Upper lobe of left lung (tissue), 6 donors: ENCODE measurements at places on chromosomes 6 and 20. TPM values are rescaled to one million over a fixed set of nuclear protein-coding genes. Genes with fewer than 3 reads are reported as not detected.

DNA sequence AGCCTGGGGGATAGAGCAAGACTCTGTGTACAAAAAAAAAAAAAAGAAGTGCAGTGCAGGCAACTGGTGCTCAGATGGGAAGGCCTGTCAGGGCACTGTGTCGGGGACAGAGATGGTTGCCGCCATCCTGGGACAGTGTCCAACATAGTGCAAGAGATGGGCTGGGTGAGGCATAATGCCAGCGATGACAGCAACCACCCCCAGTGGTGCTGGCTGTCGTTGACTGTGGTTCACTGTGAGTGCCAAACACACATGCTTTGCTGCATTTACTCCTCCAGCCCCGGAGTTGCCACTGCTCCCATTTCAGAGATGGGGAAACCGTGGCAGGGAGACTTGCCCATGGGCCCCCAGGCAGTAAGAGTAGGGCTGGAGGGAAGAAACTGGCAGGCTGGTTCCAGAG lies 5.2 kb upstream of the C20orf203 start:
- no peak overlapping the region for H3K4me3 ChIP-seq
- no peaks in the 10 kb centered on the region for H3K36me3 ChIP-seq
- H3K27ac ChIP-seq, result no peak overlapping the region
- H3K4me1 ChIP-seq, result peaks cover 6% of the 10 kb centered on the region
- DNase-seq, result no peak

DNA sequence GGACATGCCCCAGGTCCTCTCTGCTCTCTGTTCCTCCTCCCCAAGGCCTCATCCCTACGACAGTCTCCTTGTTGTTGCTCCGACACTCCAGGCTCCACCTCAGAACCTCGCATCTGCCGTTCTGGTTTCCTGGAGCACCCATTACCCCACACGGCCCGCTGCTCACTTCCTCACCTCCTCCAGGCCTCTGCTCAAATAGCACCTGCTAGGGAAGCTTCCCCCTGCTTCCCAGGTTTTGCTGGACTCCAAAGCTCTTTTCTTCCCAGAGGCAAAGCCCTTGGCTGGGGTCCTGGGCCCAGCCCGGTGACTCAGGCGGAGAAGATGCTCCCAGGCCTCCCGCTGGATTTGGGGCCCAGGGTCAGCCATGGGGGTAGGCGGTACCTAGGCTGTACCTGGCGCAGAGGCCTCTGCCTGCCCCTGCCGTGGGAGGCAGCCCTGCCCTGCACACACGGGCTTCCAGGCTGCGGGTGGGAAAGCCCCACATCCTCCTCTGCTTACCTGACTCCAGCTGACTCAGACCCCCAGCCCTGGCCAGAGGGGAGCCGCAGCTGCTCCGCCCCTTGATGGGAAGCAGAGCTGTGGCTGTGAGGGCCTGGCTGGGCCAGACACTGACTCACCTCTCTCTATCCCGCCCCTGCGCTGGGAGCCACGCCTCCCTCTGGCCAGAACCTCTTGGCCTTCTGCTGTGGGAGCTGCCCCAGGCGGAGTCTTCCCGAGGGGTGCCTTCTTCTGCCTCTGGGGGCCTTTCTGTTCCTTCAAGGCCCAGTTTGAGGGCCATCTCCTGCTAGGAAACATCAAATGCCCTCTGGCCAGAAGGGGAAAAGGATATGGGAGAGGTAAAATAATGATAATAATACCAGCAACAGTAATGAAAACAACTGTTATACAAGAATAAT lies 130.5 kb downstream of the CEBPB start:
- H3K27ac ChIP-seq, result peak overlapping the region; percentile 87
- H3K36me3 ChIP-seq, result no peaks in the 10 kb centered on the region

DNA sequence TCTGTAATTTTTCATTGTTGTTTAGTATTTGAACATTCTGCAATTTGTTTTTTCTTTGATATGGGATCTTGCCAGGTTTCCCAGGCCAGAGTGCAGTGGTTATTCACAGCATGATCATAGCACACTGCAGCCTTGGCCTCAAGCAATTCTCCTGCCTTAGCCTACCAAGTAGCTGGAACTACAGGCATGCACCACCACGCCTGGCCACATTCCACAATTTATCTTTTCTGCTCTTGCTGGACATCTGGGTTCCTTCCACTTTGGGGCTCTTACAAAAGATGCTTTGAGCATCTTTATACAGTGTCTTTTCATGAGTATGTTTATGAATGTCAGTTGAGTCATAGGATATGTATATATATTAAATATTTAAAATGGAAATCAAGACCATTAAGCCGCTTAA lies 42.0 kb downstream of the PGM3 start:
- H3K4me3 ChIP-seq, result no peak overlapping the region
- H3K27ac ChIP-seq, result no peak overlapping the region
- DNase-seq, result no peak

- no peaks in the 10 kb centered on the region for H3K4me1 ChIP-seq
- no peak overlapping the region for H3K27ac ChIP-seq
- no peak overlapping the region for H3K4me3 ChIP-seq
Observed at GRCh38 chr20:15020845-15021244, 683.4 kb upstream of the FLRT3 start.

Gene TSBP1
- not detected for total RNA-seq

Gene LSM2
- 18.8 TPM for total RNA-seq

Gene WFDC12
- total RNA-seq, result 0.67 TPM

Gene NRSN2
- total RNA-seq, result 13.6 TPM
